ENCODE measurements at places on chromosomes 7 and 10.

DNA sequence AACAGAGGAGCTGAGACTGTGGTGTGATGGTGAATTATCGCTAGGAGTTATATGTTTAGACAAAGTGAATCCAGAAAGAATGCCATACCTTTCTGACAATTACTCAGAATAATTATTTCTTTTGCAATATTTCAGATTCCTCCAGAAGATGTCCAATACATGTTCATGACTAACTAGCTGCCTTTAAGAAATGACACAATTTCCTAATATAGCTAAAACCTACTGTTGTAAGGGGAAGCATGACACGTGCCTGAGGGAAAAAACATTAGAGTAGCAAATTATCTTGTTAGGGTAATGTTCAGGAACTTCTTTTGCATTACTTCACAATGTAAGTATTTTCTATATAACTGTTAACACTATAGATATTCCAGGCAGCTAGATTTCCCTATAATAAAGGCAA is 150.3 kb downstream of the COL28A1 start:
- no peak for DNase-seq

DNA sequence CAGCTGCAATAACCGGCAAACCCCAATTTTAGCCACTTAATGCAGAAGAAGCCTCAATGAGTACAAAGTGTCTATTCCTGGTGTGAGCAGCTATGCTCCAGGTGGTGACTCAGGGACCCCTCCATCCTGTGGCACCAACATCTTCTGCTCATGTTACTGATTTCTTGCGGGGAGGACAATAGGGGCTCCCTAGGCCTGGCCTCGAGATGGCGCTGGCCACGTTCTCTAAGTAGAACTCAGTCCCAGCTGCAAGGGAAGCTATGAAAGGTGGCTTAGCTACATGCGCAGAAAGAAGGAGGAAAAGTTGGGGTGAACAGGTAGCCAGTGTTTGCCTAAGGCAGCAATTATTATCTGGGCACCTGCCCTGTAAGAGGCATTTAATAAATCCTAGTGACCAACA is 6.6 kb downstream of the GJD4 start:
- DNase-seq = no peak

- no peak for DNase-seq
These were observed 287.3 kb upstream of the SP4 start for GRCh38 chr7:21140622-21141021.

- DNase-seq = no peak
These were observed 94.1 kb downstream of the FZD1 start for GRCh38 chr7:91358303-91358702.

GRCh38 chr10:79148452-79149344 is 79.9 kb downstream of the ZMIZ1 start:
- DNase-seq = no peak

DNA sequence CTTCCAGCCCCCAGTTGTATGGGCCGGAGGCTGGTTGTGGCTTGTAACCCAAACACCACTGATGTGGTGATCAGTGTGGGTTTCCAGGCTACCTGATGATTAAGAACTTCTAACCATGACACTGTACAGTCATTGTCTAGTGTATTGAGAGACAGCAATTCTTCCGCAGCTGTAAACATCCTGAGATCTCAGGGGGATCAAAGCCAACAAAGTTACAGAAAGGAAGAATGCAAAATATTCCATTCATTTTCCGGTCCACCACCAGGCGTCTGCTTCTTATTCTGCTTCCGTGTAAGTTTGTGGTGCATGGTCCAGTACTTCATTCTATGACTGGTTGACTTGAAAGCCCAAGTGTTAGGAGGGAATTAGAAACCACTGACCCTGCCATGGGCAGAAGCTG is 10.3 kb upstream of the GLI3 start:
- no peak for DNase-seq
